Esophagus squamous epithelium (tissue), 5 donors: ENCODE measurements at places on chromosomes 5 and 9. TPM values are rescaled to one million over a fixed set of nuclear protein-coding genes. Genes with fewer than 3 reads are reported as not detected.

DNA sequence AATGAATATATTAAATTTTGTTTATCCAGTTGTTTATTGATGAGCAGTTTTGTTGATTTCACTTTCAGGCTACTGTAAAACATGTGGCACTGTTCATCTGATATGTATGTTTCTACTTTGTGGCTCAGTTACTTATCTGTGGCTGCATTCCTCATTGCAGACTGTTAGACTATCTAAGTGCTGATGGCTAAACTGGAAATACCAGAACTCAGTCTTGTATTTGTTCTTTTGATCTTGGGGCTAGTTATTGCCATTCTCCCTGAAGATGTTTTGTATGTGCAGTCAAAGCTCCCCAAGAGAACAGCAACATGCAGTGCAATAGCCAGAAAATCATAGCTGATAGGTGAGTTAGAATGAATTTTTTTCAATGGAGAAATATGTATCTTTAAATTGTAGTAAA lies 162.2 kb downstream of the GADD45G start:
- no peak for DNase-seq
- peaks cover 5% of the 10 kb centered on the region for H3K4me1 ChIP-seq
- H3K36me3 ChIP-seq, result no peaks in the 10 kb centered on the region
- H3K4me3 ChIP-seq, result no peak overlapping the region
- H3K27ac ChIP-seq, result no peak overlapping the region

- H3K27me3 ChIP-seq, result no peaks in the 10 kb centered on the region
- H3K36me3 ChIP-seq, result no peaks in the 10 kb centered on the region
- H3K27ac ChIP-seq, result no peak overlapping the region
- peaks cover 34% of the 10 kb centered on the region for H3K4me1 ChIP-seq
Measured at GRCh38 chr5:141711687-141712086, 29.7 kb upstream of the ARAP3 start.

- no peak for DNase-seq
- no peaks in the 10 kb centered on the region for H3K27me3 ChIP-seq
- H3K36me3 ChIP-seq, result no peaks in the 10 kb centered on the region
Measured at GRCh38 chr5:173458828-173459609, 130.8 kb upstream of the STC2 start.

- no peaks in the 10 kb centered on the region for H3K36me3 ChIP-seq
- H3K4me3 ChIP-seq, result no peak overlapping the region
- no peaks in the 10 kb centered on the region for H3K27me3 ChIP-seq
- H3K4me1 ChIP-seq, result no peaks in the 10 kb centered on the region
- DNase-seq, result no peak
- no peak overlapping the region for H3K27ac ChIP-seq
Measured at GRCh38 chr9:22238809-22239684, 207.6 kb upstream of the DMRTA1 start.

SLC36A3 gene
- total RNA-seq, result not detected

DNA sequence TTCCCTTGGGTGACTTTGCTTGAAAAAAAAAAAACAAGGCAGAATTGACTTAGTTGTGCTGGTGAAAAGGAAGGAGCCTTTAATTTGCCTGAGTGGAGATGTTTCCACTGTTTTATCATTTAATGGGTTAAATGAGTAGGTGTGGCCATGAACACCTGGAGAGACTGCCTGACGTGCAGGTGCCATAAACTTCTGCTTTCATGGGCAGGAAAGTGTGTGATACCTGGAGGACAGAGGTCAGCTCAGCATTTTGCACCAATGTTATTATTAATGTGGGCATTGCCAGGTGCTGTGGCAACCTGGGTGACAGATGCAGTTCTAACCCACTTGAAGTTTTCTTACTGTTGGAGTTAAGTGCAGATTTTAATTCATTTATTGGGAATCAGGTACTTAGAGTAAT lies 145.4 kb downstream of the CD180 start:
- no peak for DNase-seq
- no peak overlapping the region for H3K27ac ChIP-seq
- H3K4me1 ChIP-seq, result peaks cover 51% of the 10 kb centered on the region
- H3K4me3 ChIP-seq, result no peak overlapping the region

DNA sequence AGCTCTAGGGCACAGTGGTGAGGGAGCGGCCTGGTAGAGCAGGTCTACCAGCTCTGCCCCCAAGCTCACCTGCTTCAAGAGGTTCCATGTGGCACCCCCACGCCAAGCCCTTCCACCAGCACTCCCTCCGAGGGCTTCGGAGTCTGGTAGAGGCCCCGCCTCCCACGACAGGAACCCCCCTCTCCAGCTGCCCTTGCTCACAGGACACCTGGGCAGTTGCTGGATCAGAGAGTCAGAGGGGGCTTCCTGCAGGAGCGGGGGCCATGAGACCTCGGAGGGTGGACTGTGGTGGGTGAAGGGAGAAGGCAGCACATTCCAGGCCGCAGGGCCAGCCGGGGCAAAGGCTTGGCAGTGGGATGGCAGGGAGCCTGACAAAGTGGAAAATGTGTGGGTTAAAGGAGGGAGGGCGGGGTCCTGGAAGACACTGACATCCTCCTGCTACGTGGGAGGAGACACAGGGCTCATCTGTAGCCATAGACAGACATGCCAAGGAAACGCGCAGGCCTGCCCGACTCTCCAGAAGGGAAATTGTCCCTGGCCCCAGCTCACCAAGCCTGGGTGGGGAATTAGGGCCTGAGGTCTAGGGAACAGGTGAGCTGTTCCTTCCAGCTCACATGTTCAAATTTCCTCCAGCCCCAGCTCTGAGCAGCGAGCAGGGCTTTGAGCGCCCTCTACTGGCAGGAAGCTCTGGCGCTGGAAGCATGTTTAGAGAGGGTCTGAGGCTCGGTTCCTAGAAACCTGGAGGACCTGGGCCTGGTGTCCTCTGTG lies 74.2 kb downstream of the NTNG2 start:
- H3K27me3 ChIP-seq, result peaks cover 95% of the 10 kb centered on the region
- H3K27ac ChIP-seq, result no peak overlapping the region
- no peak for DNase-seq
- H3K36me3 ChIP-seq, result no peaks in the 10 kb centered on the region
